ENCODE measurements at places on chromosomes 7 and 10.

- no peak for DNase-seq
These were observed 215.8 kb downstream of the FOXP2 start for GRCh38 chr7:114630201-114630990.

GRCh38 chr10:21458126-21458871, 67.2 kb downstream of the SKIDA1 start:
- DNase-seq: no peak

DNA sequence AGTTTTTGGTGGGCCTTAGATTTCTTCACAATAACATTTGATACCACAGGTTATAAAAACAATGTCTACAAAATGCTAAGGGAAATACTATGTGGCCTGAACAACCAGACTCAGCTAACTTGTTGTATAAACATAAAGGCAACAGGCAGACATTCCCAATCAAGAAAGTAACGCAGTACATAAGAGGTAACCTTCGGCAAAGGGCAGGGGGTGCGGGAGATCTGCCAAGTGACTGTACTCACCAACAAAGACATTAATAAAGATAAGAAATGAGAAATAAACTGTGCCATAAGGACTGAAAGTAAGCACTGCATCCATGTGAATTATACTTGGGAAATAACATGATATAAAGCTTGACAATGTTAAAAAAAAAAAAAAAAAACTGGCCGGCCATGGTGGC, 15.4 kb downstream of the NSUN6 start:
- no peak for DNase-seq

DNA sequence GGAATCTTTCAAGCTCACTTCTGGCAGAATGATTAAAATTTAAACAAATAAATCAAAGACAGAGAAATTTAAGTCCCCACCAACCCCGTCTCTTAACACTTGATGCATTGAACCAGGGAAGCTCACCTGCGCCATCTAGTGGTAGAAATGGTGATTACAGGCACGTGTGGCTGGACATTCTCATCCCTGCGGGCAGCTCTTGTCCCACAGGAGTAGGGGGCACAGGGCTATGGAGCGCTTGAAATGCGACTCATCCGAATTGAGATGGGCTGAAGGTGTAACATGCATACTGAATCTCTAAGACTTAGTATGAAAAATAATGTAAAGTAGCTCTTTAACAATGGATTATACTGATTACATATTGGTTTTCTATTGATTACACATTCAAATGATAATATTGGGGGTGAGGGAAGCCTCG, 24.8 kb upstream of the SLIT1 start:
- peak; percentile 61 for DNase-seq

DNA sequence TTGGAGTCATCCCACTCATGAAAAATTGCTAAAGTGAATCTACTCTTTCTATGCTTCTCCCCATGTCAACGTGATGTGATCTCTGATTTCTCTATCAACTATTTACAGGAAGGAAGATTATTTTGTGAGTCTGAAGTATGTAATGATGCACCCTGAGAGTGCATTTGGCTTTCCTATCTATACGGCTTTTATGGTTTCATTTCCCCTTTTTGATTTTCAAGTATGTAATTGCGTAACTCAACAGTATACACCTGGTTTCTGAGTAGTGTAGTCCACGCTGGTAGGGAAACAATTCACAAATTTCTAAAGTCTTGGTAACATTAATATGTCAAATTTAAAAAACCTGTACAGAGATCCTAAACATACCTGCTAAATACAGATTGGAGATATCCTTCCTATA, 194.7 kb upstream of the SEMA3A start:
- no peak for DNase-seq

DNA sequence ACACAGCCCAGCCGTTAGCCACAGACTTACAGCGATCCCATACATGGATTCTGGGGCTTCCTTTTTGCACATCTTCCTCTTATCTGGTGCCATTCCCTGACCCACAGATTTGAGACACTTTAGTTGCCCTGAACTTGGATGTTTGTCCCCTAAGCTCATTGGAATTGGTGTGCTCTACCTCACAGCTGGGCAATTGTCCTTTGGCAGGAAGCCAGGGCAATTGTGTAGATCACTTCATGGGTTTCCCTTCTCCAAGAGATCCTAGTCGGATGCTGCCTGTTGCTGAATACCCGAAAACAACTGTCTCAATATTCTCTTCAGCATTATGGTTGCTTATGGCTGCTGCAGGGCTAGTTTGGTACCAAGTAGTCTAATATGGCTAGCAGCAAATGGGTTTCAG, 470.7 kb upstream of the MKI67 start:
- DNase-seq: no peak
